ENCODE measurements at places on chromosomes 3 and 15.

- no peaks in the 10 kb centered on the region for H3K4me1 ChIP-seq
- H3K4me3 ChIP-seq = no peak overlapping the region
- DNase-seq = no peak
- no peaks in the 10 kb centered on the region for H3K27me3 ChIP-seq
- H3K36me3 ChIP-seq = no peaks in the 10 kb centered on the region
Measured at GRCh38 chr3:103169289-103169688, 734.5 kb downstream of the ZPLD1 start.

DNA sequence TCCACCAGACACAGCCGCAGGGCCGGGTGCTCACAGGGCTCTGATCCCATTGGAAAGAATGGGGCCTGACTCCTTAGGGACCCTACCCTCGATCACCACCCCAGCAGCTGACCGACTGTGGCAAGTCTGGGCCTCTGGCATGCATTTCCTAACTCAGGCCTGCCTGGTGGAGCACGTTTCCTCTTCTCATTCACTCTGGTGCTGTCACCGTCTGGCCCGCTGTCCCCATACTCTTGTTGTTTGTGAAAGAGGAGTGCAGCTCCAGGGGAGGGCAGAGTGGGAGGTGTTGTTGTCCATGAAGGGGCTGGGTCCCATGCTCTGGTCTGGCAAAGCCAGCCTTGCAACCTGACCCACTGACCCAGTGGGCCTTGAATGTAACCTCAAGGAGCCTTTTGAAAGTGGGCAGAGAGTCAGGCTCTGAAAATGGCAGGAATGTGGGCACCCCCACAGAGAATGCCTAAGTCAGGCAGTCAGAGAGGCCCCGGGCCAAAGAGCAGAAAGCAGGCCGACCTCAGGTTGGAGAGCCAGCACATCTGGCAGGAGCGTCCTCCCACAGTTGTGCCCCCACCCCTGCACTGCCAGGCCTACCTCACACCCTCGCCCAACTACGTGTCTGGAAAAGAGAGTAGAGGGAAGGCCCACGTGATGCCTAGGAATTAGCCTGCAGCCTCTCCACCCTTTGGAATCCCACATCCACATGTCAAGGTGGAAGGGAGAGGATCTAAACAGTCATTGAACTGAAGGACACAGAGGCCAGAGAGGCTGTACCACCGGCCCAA is 10.9 kb downstream of the SEMA7A start:
- peaks cover 10% of the 10 kb centered on the region for H3K4me1 ChIP-seq
- H3K27ac ChIP-seq = no peak overlapping the region
- no peaks in the 10 kb centered on the region for H3K27me3 ChIP-seq

GRCh38 chr3:50274371-50275104 is 4.3 kb upstream of the LSMEM2 start:
- H3K27ac ChIP-seq = peak overlapping the region; percentile 90
- peaks cover 30% of the 10 kb centered on the region for H3K27me3 ChIP-seq
- DNase-seq = peak; percentile 60
- H3K36me3 ChIP-seq = peaks cover 8% of the 10 kb centered on the region
- H3K4me3 ChIP-seq = peak overlapping the region; percentile 82
- H3K4me1 ChIP-seq = peaks cover 21% of the 10 kb centered on the region

DNA sequence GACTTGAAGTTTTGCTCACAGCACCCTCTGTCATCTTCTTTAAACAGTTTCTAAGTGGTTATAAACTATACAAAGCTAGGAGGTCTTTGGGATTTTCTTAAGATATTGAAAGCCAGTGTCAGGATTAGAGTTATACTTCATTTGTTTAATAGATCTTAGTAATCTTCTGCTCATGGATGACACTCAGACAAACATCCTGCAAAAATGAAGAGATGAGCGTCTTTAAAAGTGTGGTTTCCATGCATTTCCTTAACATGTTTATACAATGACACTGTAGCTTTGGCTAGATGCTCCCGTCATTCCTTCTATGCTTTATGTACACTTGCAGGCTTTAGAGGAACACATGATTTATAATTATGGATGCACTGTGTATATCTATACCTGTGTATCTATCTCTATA is 182.2 kb downstream of the NAALADL2 start:
- H3K36me3 ChIP-seq = no peaks in the 10 kb centered on the region
- no peaks in the 10 kb centered on the region for H3K4me1 ChIP-seq
- H3K27me3 ChIP-seq = no peaks in the 10 kb centered on the region
- no peak overlapping the region for H3K27ac ChIP-seq
- no peak for DNase-seq
- no peak overlapping the region for H3K4me3 ChIP-seq

DNA sequence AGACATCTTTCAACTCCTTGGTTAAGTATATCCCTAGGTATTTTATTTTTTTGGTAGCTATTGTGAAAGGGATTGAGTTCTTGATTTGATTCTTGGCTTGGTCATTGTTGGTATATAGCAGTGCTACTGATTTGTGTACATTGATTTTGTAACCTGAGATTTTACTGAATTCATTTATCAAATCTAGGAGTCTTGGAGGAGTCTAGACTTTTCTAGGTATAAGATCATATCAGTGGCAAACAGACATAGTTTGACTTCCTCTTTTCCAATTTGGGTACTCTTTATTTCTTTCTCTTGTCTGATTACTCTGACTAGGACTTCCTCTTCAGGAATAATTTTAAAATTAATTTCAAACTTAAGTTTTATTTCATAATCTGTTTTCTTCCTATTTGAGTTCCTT is 125.2 kb downstream of the OCA2 start:
- no peaks in the 10 kb centered on the region for H3K36me3 ChIP-seq
- no peak overlapping the region for H3K4me3 ChIP-seq
- no peak for DNase-seq
- no peaks in the 10 kb centered on the region for H3K27me3 ChIP-seq

DNA sequence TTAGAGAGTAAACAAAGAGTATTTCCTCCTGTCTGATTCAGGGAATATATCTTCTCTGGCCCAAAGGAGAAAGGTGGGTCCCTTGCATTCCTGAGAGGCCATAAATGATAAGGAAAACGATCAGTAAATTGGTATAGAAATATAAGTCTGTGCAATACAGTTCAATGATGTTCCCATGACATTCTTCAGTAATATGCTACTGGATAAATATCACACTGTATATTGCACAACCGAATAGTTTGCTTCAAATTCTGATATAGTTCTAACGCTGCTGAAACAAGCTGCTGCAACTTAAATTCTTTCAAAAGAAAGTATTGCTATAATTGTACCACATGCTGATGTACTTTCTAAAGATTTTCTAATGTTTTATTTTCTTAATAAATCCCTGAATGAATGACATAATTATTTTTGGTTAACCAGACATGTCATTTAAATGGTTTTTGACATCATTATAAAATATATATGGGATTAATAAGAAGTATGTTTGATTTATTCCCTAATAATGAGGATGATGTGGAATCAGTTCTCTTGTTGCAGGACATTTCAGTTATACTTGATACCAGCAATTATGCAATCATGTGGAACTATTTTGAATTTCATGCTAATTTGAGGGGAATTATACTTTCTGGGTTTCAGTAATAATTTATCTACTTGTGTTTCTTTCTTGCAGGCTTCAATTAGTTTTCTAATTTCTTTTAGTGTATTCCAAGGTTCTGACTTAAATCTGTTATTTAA is 44.9 kb downstream of the FGF7 start:
- peaks cover 5% of the 10 kb centered on the region for H3K27me3 ChIP-seq
- peaks cover 6% of the 10 kb centered on the region for H3K4me1 ChIP-seq
- no peak overlapping the region for H3K4me3 ChIP-seq
- no peak overlapping the region for H3K27ac ChIP-seq
- DNase-seq = no peak
- peaks cover 2% of the 10 kb centered on the region for H3K36me3 ChIP-seq

- peaks cover 13% of the 10 kb centered on the region for H3K36me3 ChIP-seq
- no peak overlapping the region for H3K27ac ChIP-seq
- no peak for DNase-seq
- H3K27me3 ChIP-seq = peaks cover 69% of the 10 kb centered on the region
- peaks cover 34% of the 10 kb centered on the region for H3K4me1 ChIP-seq
- peak overlapping the region; percentile 95 for H3K4me3 ChIP-seq
Measured at GRCh38 chr15:37101980-37102304, 1.6 kb upstream of the MEIS2 start.

GRCh38 chr15:55389264-55389607 is 18.9 kb downstream of the CCPG1 start:
- DNase-seq = no peak
- no peak overlapping the region for H3K27ac ChIP-seq
- peaks cover 2% of the 10 kb centered on the region for H3K36me3 ChIP-seq
- no peak overlapping the region for H3K4me3 ChIP-seq

DNA sequence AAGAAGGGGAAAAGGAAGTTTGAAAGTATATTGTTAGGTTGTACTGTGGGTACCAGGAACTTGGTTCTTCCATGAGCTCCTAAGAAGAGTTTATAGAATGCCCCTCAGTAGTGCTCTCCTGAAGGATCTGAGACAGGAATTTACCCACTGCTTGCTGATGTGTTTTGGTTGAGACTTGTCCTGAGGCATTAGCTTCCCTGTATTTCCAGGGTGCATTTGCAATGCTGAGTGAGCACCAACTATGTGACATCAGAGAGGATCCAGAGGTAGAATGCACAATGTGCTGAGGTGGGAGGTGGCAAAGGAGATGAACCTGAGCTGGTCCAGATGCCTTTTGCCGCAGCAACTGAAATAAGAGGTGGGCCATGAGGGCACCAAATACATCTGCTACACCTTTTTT is 64.3 kb upstream of the LRRC3B start:
- DNase-seq = no peak
- H3K4me3 ChIP-seq = no peak overlapping the region
- H3K27ac ChIP-seq = no peak overlapping the region
- H3K27me3 ChIP-seq = no peaks in the 10 kb centered on the region
- H3K36me3 ChIP-seq = no peaks in the 10 kb centered on the region

- H3K27me3 ChIP-seq = peaks cover 14% of the 10 kb centered on the region
- DNase-seq = no peak
- H3K4me1 ChIP-seq = no peaks in the 10 kb centered on the region
- H3K36me3 ChIP-seq = no peaks in the 10 kb centered on the region
- no peak overlapping the region for H3K27ac ChIP-seq
Measured at GRCh38 chr3:151107701-151108100, 22.2 kb downstream of the MED12L start.

- peaks cover 32% of the 10 kb centered on the region for H3K4me1 ChIP-seq
- peaks cover 9% of the 10 kb centered on the region for H3K36me3 ChIP-seq
- peak overlapping the region; percentile 99 for H3K27ac ChIP-seq
Measured at GRCh38 chr3:157151151-157151550, 8.8 kb downstream of the CCNL1 start.

GRCh38 chr15:97881346-97881965 is 79.0 kb upstream of the ARRDC4 start:
- H3K4me1 ChIP-seq = no peaks in the 10 kb centered on the region
- DNase-seq = no peak
- no peaks in the 10 kb centered on the region for H3K27me3 ChIP-seq
- H3K36me3 ChIP-seq = no peaks in the 10 kb centered on the region
- no peak overlapping the region for H3K27ac ChIP-seq

GRCh38 chr15:52505151-52505550 is 23.5 kb downstream of the MYO5A start:
- no peak for DNase-seq
- H3K4me1 ChIP-seq = peaks cover 37% of the 10 kb centered on the region
- H3K36me3 ChIP-seq = no peaks in the 10 kb centered on the region
- H3K27ac ChIP-seq = peak overlapping the region; percentile 6
- no peaks in the 10 kb centered on the region for H3K27me3 ChIP-seq
- no peak overlapping the region for H3K4me3 ChIP-seq

- H3K4me1 ChIP-seq = peaks cover 3% of the 10 kb centered on the region
- peaks cover 18% of the 10 kb centered on the region for H3K27me3 ChIP-seq
- peaks cover 2% of the 10 kb centered on the region for H3K36me3 ChIP-seq
Measured at GRCh38 chr15:99480016-99480810, 85.6 kb upstream of the MEF2A start.

DNA sequence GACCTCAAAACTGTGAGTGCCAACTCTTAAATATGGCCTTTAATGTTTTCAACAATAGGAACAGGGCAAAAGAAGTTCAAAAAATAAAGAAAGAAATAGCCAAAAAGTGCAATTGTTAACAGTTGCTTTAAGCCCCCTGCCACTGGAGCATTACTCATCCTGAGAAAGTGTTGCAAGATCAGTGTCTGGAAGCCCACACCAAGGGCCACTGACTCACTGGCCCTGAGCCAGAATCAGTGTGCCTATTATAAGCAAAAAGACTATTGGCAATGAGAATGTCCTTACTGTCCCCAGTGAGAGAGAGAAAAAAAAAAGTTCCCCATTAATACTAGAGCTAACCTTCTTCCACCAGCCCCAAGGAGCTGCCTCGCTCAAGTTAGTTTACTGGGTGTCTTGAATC is 480.1 kb upstream of the ZNF385D start:
- no peak overlapping the region for H3K4me3 ChIP-seq
- DNase-seq = no peak

DNA sequence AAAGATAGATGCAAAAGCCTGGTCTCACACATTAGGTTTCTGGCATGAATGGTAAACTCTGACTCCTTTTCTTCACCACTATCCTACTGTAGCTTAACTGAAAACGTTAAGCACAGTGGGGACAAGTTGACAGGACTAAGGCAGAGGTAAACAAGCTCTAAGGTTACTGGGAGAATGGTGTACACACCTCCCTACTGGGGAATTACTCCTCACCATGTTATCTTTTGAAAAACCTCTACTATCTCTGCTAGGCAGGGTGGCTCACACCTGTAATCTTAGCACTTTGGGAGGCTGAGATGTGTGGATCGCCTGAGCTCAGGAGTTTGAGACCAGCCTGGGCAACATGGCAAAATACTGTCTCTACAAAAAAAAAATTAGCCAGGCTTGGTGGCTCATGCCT is 29.1 kb downstream of the IP6K1 start:
- H3K4me3 ChIP-seq = no peak overlapping the region
- peak overlapping the region; percentile 78 for H3K27ac ChIP-seq
- H3K36me3 ChIP-seq = no peaks in the 10 kb centered on the region
- DNase-seq = no peak

- H3K27me3 ChIP-seq = peaks cover 17% of the 10 kb centered on the region
- H3K4me3 ChIP-seq = no peak overlapping the region
Measured at GRCh38 chr3:45055411-45056143, 29.5 kb downstream of the CLEC3B start.

DNA sequence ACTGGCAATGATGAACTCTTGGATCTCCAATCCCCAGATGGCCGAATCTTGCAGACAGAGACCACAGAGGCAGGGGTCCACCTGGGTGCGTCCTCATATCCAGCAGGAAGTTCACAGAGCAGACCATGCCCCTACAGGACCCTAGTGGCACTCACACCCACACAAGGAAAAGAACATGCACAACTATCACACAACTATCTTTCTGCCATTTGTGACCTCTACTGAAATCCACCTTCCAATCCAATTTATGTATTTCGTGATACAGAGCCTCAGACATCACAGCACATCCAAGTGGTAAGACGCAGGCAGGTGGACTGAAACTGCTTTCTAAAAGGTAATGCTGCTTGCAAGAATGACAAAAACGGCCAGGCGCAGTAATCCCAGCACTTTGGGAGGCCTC is 44.6 kb upstream of the SPATA12 start:
- DNase-seq = no peak
- H3K27ac ChIP-seq = no peak overlapping the region
- H3K27me3 ChIP-seq = peaks cover 29% of the 10 kb centered on the region
- no peak overlapping the region for H3K4me3 ChIP-seq
- no peaks in the 10 kb centered on the region for H3K4me1 ChIP-seq
- H3K36me3 ChIP-seq = peaks cover 4% of the 10 kb centered on the region

- peaks cover 24% of the 10 kb centered on the region for H3K27me3 ChIP-seq
- peaks cover 3% of the 10 kb centered on the region for H3K36me3 ChIP-seq
- peaks cover 11% of the 10 kb centered on the region for H3K4me1 ChIP-seq
- no peak overlapping the region for H3K27ac ChIP-seq
- no peak overlapping the region for H3K4me3 ChIP-seq
- DNase-seq = no peak
Measured at GRCh38 chr15:79067969-79068368, 22.6 kb downstream of the RASGRF1 start.

- peaks cover 3% of the 10 kb centered on the region for H3K4me1 ChIP-seq
- no peaks in the 10 kb centered on the region for H3K27me3 ChIP-seq
- H3K4me3 ChIP-seq = no peak overlapping the region
- no peak overlapping the region for H3K27ac ChIP-seq
- H3K36me3 ChIP-seq = no peaks in the 10 kb centered on the region
Measured at GRCh38 chr3:60303160-60303559, 948.1 kb downstream of the FHIT start.
